ENCODE measurements at places on chromosomes 1 and 21. TPM values are rescaled to one million over a fixed set of nuclear protein-coding genes. Genes with fewer than 3 reads are reported as not detected.

DNA sequence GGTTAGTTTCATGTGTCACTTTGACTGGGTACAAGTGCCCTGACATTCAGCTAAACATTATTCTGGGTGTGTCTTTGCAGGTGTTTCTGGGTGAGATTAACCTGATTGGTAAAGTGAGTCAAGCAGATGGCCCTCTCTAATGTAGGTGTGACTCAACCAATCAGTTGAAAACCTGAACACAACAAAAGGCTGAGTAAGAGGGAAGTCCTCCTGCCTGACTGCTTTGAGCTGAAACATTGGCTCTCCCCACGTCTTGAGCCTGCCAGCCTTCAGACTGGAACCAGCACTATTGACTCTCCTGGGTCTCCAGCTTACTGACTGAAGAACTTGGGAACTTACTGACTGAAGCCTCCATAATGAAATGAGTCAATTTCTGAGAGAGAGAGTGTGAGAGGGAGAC is 70.0 kb upstream of the C21orf91 start:
- no peak for DNase-seq

GRCh38 chr1:190373705-190374336 is 103.8 kb downstream of the BRINP3 start:
- no peak for DNase-seq

DNA sequence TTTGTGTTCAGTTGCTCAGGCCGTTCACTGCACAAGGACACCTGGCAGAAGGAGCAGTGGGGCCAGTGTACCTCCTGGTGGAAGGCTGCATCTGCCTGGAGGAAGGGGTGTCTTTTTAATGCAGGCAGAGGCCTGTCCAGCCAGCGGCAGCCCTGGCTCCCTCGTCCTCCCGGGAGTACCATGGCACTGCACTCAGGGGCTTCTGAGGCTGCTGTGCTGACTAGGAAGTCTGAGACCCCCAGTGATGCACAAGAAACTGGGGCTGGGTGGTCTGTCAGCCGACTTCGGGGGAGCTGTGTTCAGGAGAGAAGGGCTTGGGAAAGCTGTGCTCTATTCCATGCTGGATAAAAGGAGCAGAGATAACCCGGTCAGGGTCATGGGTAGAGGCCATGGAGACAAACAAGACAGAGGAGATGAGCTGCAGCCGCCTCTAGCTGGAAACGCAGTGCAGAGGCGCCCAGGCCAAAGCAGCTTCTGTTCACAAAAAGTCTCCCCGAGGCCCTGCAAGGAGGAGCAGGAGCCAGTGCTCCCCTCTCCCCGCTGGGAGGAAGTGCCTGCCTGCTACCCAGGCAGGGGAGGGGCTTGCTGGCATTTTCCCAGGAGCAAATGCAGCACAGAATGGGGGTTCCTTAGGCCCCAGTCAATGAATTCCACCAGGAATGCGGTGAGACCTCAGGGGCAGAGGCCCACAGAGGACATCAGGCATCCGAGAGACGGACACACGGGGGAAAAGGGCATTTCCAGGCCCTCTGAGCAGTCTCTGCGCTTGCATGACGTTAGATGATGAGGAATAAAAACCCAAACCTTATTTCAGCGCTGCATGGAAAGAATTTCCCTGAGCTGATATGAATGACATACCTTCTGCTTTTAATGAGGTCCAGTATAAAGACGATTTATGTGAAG is 17.2 kb upstream of the C2CD2 start:
- DNase-seq, result no peak

DNA sequence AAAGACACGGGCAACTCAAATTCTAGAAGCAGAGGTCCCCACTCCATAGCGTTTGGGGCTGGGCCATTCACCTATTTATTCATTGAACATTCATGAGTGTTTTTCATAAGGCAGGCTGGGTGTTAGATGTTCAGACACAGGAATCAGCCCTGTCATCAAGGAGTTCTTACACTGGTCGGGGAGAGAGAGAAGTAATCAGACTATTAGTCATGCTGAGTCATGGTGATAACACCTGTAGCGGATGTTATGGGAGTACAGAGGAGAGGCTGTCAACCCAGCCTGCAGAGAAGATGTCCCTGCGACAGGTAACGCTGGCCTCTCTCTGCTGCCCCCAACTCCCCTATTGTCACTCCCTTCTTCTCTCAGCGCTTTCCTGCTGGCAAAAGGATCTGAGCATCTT is 17.2 kb downstream of the LY9 start:
- no peak for DNase-seq

DNA sequence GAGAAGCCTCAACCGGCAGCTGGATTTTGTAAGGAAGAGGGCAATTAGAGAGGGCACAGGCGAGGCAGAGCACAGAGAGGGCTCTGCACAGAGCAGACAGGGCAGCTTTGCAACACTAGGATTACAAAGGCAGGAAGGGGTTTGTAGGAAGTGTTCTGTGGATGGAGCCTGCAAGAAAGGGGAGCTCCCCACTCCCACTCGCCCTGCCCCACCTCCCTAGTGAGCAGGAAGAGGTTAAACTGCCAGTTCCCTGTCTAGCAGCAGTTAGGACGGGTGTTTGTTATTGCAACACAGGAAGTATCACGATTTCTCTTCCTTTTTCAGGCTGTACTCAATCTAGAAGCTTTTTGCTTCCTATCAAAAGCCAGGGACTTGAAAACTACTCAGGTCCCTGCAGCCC is 63.3 kb upstream of the LRRC8D start:
- DNase-seq, result no peak

GRCh38 chr1:31183927-31184554 is 55.6 kb downstream of the NKAIN1 start:
- DNase-seq, result no peak

- DNase-seq, result no peak
Measured at GRCh38 chr1:215082532-215083382, at the start of gene KCNK2. Gene KCNK2 (plus strand): TSS chr1:215082737. CDS start chr1:215083386, 649 bp downstream.

DNA sequence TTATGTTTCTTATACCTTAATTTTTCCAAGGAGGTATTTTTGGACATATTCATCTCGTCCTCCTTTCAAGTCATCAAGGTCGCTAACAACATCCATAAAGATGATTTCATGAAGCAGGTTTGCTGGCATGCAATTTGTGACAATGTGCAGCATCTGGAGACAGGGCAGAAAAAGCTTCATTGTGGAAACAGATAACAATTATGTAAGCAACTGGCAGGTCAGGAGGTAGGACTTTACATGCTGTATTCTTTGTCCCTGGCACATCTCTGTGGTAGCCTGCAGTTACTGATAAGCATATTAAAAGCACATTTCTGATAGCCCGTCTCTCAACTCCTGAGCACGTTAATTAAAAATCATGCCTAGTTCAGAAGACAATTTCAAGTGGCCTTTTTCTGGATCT is 156.8 kb downstream of the LEPR start:
- DNase-seq, result no peak

GRCh38 chr21:34924194-34924593 is 124.9 kb downstream of the RUNX1 start:
- DNase-seq, result no peak

DNA sequence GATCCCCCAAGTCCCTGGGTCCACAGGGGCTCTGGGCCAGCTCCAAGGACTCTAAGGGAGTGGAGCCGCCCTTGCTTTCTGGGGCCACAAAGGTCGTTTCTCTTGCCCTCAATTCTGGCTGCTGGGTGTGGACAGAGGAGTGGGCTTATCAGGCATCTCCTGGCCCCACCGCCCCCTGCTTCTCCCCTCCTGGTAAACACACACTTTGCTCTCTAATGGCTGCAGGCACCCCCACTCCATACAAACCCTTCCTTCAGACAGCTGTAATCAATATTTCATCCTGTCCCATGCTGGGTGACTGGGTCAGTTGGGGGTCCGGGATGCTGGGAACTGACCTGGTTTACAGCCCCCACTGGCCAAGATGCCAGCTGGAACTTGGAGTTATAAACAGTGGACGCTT is 67.5 kb downstream of the PRDM16 start:
- DNase-seq, result no peak

- DNase-seq, result no peak
Measured at GRCh38 chr1:29893046-29893723, 656.9 kb downstream of the PTPRU start.

- no peak for DNase-seq
Measured at GRCh38 chr1:213821175-213821942, 166.4 kb upstream of the PROX1 start.

DNA sequence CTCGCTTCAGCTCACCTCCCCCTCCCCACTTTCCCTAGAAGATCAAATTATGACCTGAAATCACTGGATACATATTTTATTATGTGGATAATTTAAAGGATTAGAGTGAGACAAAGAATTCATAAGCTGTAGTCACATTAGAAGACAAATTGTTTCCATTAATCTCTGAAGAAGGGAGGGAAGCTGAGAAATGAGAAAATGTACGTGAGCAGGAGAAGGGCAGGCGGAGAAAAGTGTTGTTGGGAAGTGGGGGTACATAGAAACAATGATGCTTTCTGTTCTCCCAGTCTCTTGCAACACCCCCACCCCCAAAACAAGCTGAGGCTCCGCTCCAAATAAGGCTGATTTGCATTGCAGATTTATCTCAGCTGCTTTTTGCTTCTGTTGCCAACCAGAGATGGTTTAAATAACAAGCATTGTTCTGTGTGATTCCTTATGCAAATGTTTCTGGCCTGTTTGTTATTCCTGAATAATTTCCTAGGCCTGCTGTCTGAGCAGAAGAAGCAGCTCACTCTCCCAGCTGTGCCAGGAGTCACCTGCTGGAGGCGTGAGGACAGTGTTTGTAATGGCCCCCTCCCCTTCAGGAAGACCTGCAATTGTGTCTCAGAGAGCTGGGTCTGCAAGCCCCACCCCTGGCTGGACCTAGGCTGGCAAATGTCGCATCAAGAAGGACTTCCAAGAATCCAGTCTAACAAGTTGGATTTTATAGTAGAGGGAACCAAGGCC is 121.8 kb upstream of the TNR start:
- no peak for DNase-seq

- no peak for DNase-seq
Measured at GRCh38 chr1:3787745-3788605, 8.3 kb downstream of the LRRC47 start.

DNA sequence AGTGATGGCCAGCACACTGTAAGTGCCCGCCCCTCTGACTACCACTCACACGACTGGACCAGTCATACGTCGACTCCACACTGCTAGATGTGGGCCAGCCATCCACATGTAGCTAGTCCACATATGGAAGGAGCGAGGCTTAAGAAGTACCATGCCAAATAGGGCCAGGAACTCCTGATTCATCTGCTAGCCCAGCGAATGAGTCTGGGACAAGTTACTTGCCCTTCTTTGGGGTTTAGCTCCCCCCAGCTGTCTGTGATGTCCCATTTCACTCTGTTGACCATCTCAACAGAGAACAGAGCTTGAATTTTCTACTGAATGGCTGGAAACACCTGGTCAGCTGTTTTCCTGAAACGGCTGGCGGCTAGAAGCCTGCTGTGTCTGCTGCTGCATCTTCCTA is 5.8 kb downstream of the CSRP1 start:
- DNase-seq, result no peak

DNA sequence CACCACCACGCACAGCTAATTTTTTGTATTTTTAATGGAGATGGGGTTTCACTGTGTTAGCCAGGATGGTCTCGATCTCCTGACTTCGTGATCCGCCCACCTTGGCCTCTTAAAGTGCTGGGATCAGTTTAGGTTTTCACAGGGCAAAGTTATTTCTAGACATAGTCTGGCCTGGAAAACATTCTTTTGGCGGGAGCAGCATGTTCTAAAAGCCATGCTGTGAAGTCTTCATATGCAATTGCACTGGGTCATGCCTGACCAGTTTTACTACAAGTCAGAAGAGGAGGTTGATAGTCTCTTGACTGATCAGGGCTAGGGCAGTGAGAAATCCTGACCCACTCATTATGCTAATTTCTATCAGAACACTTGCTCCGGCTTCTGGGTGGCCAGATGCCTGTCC is 131.6 kb upstream of the POU3F1 start:
- no peak for DNase-seq

- no peak for DNase-seq
Measured at GRCh38 chr1:7707527-7707926, 63.6 kb upstream of the VAMP3 start.

Gene ETS2
- 24.9 TPM for polyA plus RNA-seq

Gene NCDN
- polyA plus RNA-seq, result 15.9 TPM

Gene SPRR1A
- not detected for polyA plus RNA-seq

Gene PHLDA3
- polyA plus RNA-seq, result 21.4 TPM

Gene C8A
- not detected for polyA plus RNA-seq

Measured in forelimb muscle (tissue), 1 donor.